ENCODE measurements at places on chromosomes 3 and 15.

DNA sequence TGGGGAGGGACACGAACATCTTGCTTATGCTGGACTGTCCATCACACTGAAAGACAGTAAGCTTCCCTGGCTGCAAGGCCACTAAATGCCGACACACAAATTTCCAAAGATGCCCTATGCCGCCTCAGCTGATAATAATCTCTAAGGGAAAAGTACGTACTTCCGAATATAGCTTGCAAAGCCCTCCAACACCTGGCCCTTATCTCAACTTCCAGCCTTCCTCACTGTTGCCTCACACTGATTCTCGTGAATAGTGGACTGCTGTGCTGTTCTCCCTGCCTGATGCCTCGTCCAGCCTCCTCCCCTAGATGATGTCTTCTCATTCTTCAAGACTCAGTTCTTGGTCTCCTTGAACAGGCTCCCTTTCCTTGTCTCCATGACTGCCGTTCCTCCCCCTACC, 72.3 kb downstream of the CD47 start:
- DNase-seq, result no peak

- no peak for DNase-seq
Observed at GRCh38 chr15:60006203-60006862, 2.2 kb downstream of the FOXB1 start.

DNA sequence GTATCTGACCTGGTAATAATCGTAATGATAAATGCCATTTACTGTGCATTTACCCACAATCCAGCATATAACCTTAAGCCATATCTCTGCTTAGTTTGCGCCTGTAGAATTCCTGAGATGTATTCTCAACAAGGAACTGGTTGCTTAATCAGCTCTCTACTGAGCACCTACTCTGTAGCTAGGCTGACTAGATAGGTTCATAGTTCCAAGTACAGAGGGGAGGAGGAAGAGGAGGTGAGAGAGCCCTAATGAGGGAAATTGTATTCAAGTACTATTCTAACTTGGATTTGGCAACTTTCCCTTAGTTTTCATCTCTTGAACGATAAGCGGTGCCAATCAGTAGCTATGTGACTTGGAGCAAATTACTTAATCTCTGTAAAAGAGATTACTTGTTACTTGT, 5.6 kb upstream of the AKAP13 start:
- DNase-seq, result no peak

DNA sequence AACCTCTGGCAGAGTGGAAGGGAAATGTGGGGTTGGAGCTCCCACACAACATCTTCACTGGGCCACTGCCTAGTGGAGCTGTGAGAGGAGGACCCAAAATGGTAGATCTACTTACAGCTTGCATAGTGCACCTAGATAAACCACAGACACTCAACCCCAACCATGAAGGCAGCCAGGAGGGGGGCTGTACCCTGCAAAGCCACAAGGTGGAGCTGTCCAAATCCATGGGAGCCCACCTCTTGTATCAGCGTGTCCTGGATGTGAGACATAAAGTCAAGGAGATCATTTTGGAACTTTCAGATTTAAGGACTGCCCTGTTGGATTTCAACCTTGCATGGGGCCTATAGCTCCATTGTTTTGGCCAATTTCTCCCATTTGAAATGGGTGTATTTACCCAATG, 20.9 kb downstream of the TP63 start:
- DNase-seq, result no peak

DNA sequence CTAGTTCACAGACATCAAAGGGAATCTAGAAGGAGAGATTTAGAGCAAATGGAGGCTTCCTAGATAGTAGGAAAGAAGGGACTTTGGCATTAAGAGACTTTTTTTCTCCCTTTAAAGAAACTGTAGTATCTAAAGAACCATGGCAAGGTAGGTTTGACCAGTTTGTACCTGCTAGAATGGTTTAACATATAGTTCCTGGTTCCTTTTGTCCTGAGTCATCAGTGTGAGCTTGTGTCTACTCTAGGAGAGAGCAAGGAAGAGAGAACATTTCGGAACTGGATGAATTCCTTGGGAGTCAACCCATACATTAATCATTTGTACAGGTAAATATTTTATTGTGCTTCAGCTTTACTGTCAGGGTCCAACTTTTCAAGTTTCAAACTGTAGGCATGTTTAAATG, 29.6 kb upstream of the TRPC1 start:
- no peak for DNase-seq

DNA sequence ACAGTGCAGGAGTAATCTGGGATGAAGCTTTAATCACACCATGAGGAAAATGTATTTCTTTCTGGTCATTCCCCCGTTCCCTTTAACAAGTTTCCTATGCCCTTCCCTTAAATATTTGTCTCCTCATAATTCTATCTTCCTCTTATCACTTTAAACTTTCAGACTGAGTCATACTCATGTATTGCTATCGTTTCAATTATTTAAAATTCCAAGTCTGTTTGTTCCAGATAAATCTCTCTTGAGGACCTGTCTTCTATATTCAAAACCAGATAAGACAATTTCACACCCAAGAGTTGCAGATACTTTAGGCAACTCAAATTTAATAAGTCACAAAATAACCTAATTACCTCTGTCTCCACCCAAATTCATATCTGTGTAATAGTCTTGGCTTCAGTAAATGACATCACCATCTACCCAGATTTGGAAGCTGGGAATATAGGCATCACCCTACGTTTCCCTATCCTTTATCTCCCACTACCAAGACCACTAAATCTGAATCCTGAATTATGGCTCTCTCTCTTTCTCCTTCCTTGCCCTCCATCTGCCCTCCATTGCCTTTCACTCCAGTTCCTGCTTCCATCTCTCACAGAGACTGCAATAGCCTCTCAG, 220.1 kb downstream of the PYDC2 start:
- DNase-seq, result no peak

GRCh38 chr3:151347432-151347831, 18.1 kb upstream of the P2RY13 start:
- DNase-seq, result no peak

DNA sequence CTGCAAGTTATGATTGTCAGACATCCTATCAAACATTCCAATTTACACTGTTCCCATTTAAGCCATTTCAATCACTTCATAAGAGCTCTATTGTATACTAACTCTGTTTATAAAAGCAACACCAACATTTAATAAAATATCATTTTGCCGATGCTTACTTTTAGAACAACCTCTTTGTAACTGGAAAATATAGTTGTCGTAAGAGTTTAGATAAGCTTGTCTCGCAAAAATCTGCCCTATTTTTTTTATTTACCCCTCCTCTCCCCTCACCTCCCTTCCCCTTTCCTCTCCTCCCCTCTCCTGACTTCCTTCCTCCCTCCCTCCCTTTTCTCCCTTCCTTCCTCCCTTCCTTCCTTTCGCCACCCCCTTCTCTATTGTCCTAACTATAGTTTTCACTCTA, 105.7 kb upstream of the PEX5L start:
- no peak for DNase-seq

DNA sequence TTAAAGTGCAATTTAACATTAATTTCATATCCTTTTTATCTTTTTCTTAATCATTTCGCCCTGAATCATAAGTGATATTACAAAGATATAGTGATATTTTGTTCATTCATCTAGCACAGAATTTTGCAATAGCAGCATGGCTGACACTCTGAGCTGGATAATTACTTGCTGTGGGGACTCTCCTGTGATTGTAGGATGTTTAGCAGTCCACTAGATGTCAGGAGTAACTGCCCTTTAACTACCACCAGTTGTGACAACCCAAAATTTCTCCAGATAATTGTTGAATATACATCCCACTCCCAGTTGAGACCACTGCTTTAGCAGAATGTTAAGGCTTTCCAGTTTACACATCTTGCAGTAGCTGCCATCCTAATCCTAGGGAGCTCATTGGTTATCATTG, 196.8 kb upstream of the MBNL1 start:
- DNase-seq, result peak; percentile 6

DNA sequence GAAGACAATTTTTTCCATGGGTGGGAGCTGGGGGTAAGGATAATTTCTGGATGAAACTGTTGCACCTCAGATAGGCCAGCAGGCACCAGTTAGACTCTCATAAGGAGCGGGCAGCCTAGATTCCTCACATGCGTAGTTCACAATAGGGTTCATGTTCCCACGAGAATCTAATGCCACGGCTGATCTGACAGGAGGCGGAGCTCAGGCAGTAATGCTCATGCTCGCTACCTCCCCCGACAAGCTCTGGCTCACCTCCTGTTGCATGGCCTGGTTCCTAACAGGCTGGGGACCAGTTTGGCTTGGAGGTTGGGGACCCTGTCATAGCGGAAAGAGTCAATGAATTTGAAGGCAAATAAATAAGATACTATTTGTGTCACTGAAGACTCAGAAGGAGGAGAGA, 105.5 kb downstream of the PLD1 start:
- no peak for DNase-seq

GRCh38 chr15:52289629-52290081, 5.9 kb downstream of the MYO5C start:
- no peak for DNase-seq

- DNase-seq, result no peak
Observed at GRCh38 chr3:30458376-30459171, 147.8 kb upstream of the TGFBR2 start.

GRCh38 chr3:39188271-39189149, 3.9 kb downstream of the XIRP1 start:
- no peak for DNase-seq

GRCh38 chr3:69718866-69719586, 20.2 kb upstream of the MITF start:
- DNase-seq, result no peak

GRCh38 chr3:189419038-189419437, 212.2 kb upstream of the TP63 start:
- no peak for DNase-seq

DNA sequence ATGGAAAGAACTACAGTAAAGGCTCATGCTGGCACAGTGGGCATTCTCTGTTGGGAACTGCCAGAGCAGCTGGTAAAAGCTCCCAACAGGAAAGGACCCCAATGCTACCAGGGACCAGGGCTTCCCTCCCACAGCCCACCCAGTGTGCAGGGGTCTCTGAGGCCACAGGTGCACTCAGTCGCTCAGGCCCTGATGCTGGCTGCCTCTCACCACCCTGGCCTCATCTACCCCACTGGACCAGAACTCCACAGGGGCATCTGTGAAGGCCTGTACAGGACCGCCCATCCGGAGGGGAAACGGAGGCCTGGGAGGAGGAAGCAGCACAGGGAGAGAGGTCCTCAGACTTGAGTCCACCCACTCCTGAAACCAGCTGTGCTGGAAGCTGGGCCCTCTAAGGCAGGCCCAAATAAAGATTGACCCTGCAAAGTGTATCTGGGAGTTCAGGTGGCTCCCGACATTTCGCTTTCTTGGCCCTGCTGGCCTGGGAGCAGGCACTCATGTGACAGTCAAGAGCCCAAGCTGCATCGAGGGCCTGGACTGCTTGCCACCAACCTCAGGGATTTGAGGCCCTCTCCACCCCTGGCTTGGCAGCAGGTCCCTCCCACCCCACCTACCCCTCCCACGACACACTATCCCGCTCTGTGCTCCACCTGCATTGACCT, 12.7 kb downstream of the KLF15 start:
- DNase-seq, result no peak

- DNase-seq, result no peak
Observed at GRCh38 chr15:91469632-91470567, 369.8 kb downstream of the SV2B start.

DNA sequence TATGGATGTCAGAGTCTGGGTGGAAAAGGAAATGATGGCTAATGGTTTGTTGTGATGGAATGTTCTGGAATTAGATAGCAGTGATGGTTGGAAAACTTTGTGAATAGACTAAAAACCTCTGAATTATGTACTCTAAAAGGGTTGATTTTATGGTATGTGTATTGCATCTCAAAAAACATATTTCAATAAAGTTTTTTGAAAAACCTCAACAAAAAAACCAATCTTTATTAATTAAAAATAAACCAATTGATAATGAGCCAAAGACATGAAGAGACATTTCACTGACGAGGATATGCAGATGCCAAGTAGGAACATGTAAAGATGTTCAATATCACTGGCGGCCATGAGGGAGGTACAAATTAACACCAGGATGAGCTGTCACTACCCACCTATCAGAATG, 70.0 kb upstream of the STIMATE start:
- DNase-seq, result no peak

- DNase-seq, result peak; percentile 43
Observed at GRCh38 chr3:13025090-13025489, 48.1 kb downstream of the IQSEC1 start.

- DNase-seq, result no peak
Observed at GRCh38 chr15:67406257-67406861, 114.6 kb upstream of the C15orf61 start.

DNA sequence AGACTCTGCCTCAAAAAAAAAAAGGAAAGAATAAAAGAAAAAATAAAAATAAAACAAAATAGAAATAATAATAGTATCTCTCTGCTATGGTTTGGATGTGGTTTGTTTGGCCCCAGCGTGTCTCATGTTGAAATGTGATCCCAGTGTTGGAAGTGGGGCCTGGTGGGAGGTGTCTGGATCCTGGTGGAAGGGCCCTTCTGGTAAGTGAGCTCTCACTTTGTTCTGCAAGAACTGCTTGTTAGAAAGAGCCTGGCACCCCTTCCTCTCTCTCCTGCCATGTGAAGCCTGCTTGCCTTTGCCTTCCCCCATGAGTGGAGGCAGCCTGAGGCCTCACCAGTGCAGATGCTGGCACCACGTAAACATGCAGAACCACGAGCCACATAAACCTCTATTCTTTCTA, 26.3 kb downstream of the TMEM44 start:
- DNase-seq, result no peak

DNA sequence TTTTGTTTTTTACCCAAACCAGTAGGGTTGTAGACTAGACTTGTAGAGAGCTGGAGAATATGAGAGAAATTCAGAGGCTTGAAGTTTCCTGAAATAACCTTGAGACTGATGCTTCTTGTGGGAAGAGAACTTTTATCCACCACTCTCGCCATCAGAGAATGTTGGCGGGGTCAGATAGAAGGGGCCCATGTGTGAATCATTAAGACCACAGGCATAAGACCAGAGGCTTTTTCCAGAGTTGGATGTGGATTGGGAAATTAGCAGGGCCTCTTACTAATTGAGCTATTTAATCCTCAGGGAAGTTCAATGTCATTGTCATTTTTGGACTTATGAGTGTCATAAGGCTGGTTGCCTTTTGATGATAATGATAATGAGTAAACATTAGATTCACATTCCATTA, 246.9 kb upstream of the THRB start:
- DNase-seq, result no peak

DNA sequence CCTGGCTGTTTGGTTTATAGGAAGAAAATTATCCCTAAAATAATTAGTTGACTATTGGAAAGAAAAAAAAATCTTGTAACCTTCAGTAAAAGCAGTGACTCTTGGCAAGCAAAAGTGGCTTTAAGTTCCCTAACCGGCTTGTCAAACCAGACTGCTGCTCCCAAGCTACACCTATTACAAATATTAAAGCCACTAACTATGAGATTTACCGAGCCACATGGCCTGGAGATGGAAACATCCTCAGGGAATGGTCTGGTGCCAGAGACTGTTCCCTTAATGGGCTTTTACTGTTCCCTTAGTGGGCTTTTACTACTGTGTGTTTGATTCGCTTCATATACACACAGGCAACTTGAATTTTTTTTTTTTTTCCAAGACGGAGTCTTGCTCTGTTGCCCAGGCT, 35.9 kb upstream of the ZNF774 start:
- DNase-seq, result no peak

All from retinal pigment epithelial cell (primary cell).